ENCODE measurements at places on chromosomes 2 and 18.
A peak's percentile ranks its signal among the peaks of the same experiment; 100 is the strongest.

DNA sequence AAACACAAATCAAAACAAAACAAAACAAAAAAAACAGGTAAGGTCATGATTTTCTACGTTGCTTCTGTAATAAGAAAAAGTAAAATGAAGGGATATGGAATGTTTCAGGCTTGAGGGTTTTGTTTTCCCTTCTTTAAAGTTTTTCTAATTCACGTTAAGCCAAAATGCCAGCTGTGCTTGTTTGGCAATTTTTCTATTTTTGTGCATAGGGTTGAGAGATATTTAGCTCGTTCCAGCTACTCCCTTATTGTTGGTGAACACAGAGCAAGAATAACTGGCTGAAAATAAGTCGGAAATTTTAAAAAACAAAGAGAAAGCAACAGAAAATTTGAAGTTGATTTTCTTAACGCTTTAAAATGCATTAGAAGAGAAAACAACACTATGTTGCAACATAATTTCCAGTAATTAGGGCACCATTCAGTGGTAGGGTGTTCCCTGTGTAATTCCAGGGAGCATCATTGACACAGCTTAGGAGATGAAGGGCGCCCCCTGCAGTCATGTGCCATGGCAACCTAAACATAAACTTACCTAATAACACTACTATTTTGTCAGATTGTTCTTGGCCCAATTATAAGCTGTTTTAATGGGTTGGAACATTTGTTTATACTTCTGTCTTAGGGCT lies 99.5 kb downstream of the DTNA start:
- peak; percentile 10 for DNase-seq

- DNase-seq = peak; percentile 82
Measured at GRCh38 chr18:48851599-48851960, 99.2 kb downstream of the SMAD7 start.

DNA sequence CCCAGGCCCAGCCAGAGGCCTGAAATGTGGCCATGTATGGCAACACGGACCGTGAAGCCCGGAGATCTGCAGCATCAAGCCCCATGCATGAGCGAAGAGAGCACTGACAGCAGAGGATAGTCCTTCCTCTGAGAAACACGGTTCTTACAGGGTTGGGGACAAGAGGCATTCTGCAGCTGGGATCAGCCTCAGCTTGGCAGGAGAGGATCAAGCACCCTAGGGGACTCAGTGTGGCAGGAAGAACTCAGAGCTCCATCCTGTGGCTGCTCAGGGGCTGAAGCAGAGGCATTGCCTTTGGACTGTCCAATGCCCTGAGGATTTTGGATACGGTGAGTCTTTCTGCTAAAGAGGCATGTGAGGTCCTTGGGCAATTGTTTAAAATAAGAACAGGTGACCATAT lies 368.7 kb downstream of the ZNF516 start:
- peak; percentile 62 for DNase-seq

- no peak for DNase-seq
Measured at GRCh38 chr2:155679647-155680046, 652.9 kb downstream of the NR4A2 start.

DNA sequence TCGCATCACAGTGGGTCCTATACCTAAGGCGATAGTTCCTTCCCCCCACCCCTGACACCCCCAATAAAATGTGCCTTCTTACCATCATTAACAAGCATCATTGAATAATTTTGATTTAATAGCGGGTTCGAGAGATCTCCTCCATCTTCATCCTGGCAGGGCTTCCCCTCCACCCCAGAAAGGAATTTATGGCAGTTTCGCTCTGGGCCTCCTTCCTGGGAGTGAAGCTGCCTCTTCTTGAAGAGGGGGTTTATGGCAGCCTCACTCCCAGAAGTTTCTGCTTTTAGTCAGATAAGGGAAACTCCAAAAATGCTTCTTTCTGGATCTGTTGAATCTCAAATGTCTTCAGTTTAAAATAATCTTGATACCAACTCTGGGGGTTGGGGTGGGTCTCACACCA lies 45.7 kb downstream of the RRM2 start:
- DNase-seq = peak; percentile 31

DNA sequence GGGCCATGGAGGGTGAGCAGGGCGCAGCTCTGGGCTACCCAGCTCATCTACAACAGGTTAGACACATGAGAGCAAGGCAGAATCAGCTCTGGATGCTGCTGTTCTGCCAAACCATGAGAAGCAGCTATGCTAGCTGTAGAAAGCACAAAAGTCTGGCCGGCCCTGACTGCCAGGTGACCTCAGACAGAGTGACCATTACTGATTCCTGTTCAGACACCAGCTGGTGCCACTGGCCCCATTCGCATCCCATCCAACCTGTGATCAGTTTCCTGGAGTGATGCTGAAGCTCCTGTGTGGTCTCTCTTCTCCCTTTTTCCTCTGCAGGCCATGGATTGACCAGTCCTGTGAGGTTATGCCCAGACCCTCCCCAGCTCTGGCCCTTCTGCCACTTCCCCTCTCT lies 14.3 kb downstream of the RBMS1 start:
- DNase-seq = no peak

DNA sequence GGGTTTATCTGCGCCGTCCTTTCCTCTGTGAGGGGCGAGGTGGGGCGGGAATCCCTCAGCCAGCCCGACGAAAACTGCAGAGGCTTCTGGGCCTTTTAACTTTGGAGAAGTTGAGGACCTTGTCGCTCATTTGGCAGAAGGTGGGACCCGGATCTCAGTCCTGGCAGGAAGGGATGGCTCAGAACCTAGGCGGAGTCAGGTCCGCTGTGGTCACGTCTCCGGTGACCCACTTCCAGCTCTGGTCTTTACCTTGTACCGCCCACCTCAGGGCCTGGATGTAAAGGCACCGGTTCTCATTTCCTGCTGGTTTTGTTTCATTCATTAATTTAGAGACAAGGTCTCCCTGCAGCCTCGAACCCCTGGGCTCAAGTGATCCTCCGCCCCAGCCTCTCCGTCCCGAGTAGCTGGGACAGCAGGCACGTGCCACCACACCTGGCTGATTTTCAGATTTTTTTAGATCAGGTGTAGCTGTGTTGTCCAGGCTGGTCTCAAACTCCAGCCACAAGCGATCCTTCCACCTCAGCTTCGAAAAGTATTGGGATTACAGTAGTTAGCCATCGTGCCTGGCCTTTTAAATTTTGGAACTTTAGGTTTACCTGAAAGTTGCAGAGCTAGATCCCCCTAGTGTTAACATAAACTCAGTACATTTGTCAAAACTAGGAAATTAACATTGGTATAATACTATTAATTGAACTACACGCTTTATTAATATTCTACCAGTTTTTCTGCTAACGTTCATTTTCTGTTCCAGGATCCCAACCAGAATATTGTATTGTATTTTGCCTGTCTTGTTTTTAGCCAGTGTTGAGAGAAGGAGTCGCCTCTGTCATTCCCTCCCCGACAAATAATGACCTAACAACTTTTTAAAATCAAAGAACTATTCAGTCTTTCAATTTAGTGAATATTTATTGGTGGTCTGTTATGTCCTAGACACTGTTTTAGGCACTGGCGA lies 852 bp downstream of the POLI start:
- peak; percentile 59 for DNase-seq

- DNase-seq = peak; percentile 42
Measured at GRCh38 chr2:109736177-109736827, 57.8 kb upstream of the RGPD5 start.

- DNase-seq = no peak
Measured at GRCh38 chr2:233442028-233442310, 87.7 kb downstream of the DGKD start.

GRCh38 chr2:183026424-183026823 lies 11.8 kb downstream of the NCKAP1 start:
- DNase-seq = no peak

- DNase-seq = peak; percentile 22
Measured at GRCh38 chr2:24360963-24361330, 611 bp upstream of the ITSN2 start.

DNA sequence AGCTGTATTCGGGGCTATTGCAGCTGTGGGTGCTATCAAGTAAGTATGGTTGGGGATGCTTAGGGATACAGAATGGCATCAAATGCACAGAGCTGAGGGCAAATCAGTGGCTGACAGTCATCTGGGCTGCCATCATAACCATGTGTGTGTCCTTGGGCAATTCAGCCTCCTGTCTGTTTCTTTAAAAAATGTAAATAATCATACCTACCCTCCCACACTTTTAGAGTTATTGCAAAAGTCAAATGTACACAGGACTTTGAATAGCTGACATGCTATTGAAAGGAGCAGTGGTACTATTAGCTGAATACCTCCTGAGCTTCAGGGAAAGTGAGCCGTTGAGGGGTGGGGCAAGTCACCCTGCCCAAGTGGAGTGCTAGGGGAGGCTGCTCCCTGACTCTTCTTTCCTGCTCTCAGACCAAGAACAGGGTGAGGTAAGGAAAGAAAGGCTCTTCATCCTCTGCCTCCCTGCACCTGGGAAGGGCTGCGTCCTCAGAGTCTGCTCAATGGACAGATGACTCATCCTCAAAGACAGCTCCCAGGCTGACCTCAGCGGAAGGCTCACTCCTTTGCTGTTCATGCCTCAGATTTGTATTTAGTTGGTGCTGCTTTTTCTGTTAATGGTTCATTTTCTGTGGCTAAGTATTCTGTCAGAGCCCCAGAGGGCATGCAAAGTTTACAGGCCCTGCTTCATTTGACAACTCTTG lies 54.9 kb upstream of the BZW1 start:
- DNase-seq = no peak

- DNase-seq = no peak
Measured at GRCh38 chr2:179487010-179487731, 222.5 kb upstream of the SESTD1 start.

DNA sequence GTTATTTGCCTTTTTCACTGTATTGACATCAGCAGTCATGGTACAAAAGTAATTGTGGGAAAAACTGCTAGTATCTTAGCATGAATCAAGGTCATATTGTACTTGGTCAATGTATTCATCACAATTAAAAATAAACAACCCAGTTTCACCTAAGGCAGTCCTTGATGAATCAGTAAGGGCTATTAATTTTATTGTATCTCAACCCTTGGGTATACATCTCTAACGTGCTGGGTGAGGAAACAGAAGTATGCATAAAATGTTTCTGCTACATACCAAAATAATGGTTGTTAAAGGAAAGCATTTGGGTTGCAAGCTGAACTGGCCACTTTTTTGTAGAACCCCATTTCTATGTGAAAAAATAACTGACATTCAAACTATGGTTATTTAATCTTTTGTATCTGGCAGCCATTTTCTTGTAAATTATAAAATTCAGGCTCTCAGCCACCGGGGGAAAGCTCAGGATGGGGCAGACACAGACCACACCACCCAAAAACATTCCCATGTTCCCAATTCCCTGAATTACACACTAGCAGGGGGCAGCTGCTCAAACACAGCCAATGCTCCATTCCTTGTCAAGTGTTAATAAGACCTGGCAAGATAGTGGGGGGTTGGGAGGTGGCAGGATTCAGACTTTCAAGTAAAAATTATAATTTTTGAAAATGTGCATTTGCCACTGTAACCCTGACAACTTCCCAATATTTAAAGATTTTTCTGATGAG lies 49.3 kb downstream of the OLA1 start:
- DNase-seq = no peak

DNA sequence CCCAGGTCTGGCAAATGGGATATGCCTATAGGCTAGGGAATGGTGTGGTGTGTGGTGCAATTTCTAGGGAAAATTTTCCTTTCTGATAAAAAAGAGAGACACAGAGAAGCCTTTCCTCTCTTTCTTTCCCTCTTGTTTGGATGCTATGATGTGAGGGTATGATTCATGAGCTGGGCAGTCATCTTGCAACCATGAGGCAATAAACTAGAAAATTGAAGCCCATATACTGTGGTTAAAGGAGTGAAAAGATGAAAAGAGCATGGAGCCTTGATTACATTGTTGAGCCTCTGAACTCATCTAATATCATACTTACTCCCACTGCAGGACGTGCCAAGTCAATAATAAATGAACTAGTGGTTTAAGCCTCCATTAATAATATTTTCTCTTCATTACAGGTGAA lies 215.6 kb downstream of the HAUS1 start:
- DNase-seq = no peak
